ENCODE measurements at places on chromosomes 16 and 17.

GRCh38 chr17:8753976-8754440, 4.3 kb downstream of the SPDYE4 start:
- peak; percentile 12 for DNase-seq

DNA sequence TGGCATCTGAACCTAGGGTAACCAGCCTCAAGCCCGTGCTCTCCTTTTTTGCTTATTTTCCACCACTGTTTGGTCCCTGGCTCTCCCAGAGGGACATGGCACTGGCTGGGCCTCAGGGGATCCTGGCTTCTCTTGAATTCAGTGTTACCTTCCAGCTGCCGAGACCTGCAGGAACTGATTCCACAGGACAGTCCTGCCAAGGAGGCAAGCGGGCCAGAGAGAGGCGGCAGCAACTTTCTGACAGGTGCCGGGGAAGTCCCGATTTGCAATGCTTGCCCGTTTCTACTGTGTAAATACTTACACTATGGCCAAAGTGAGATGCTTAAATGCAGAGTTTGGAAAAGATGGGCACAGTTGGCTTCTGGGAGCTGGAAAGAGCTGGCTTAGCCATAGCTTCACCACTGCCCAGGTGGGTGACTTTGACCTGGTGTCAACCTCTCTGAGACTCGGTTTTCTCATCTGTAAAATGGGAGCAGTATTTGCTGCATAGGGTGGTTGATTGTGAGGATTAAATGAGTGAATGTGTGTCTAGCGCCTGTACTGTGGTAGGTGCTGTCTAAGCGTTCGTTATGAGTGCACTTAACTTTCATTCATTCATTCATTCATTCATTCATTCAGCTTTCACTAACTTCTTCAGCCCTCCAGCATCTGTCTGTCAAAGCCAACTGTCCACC, 124.9 kb downstream of the CMIP start:
- DNase-seq: no peak

DNA sequence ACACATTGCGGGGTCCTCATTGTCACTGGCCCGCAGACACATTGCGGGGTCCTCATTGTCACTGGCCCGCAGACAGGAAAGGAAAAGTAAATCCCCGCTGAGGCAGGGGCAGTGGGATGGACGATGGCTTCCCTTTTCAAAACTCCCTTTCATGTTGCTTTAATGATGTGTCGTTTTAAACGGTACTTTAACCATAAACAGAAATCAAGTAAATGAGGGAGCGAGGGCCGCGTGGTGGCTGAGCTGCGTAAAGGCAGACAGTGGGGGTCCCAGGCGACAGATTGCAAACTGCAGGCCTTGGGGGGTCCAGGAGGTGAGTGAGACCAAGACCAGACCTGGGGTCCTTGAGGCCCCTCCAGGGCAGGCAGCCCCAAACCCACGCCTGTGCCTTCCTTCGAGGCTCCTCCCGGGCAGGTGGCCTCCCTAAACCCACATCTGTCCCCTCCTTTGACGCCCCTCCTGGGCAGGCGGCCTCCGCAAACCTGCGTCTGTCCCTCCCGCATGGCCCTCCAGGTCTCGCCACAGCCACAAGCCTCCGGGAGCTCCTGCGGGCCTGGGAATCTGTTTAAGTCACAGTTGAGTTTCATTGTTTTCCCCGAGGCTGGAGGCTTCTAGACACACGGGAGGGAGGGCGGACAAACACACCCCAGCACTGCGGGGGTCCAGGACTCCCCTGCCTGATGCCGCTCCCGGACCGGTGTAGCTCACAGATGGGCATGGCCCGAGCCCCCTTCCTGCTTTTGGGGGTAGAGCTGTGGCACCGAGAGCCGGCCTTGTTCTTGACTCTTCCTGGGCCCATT, 7.3 kb downstream of the PIEZO1 start:
- DNase-seq: no peak

GRCh38 chr17:32498391-32498790, 11.6 kb downstream of the CDK5R1 start:
- DNase-seq: no peak

DNA sequence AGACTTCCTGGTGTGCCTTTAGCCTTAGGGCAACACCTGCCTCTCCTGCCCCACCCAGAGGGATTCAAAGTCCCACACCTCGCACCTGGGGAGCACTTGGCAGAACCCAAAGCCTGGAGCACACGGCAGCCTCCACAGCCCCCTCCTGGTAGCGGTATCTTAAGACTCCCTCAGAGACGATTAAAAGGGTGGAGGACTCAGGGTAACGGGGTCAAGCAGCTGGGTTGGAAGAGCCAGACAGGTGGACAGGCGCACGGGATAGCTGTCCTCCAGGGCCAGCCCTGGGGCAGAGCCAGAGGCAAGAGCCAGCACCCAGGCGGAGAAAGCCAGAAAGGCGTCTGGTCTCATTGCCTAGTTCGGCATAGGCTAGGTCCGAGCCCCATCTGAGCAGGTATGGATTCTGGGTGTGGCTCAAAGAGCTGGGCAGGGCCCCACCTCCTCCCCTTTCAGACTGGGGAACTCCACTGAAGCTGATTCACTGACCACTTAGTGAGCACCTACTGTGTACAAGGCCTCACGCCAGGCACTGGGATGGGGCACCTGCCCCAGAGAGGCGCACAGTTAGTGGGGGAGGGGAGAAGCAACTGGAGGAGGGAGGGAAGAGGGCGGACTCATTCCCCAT, 55.0 kb upstream of the MEAK7 start:
- no peak for DNase-seq

DNA sequence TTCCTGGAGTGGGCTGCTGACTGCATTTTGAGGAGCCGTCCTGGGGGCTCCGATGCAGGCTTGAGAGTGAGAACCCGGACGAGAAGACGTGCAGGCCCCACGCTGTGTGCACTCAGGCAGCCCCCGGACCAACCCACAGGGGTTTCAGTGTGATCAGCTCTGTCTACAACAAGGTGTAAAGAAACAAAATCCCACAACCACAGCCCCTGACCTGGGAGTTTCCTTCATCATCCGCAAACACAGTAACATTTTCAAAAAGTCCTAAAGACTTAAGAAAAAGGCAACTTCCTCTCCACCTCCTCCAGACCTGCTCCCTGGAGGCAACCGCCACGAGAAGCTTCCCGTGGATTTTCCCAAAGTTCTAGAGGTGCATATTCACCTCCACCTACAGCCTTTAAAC, 15.4 kb upstream of the MEAK7 start:
- no peak for DNase-seq

- no peak for DNase-seq
These were observed 50.6 kb downstream of the SMPD3 start for GRCh38 chr16:68397710-68398201.

DNA sequence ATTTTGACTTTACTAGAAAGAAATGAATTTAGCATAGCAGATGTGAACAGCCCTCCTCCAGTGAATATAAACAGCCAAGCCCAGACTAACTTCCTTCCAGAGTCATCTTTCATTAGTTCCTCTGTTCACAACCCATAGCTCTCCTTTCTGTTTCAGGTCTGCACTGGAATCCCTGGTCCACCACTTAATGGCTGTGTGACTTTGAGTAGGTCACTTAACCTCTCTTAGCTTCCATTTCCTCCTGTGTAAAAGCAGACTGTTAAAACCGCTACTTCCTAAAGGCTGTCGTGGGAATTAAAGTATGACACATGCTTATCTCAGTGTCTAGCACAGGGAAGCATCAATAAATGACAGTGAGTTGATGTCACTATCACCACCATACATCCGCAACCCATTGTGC, 7.5 kb downstream of the SLC6A4 start:
- DNase-seq: no peak

DNA sequence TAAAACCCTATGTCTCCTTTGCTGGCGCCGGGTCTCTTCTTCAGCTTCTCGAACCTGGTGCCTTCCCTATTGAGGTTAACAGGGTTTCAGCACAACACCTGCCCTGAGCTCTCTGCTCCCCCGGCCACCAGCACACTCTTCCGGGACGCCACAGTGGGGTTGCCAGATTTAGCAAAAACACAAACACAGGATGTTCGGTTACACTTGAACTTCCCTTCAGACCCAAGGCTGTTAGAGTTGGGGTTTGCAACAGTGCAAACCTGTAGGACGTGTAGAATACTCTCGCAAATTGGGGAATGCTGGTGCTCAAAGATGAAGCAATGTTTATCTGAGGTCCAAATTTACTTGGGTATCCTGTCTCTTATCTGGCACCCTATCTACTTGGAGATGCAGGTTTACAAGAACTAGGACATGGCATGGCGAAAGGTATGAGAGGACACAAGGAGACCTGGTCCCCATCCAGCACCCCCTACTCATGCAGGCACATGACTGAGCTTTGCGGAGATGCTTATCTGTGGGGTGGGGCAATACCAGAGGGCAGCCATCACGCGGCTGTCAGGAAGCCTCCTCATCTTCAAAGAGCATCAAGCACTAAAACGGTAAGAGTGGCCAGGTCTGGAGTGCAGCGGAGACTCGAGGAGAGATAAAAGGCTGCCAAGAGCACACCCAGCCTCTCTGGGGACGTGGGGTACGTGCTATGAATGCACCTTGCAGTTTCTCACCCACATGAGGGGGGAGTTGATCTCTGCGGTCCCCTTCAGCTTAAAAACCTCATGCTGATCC, 52.8 kb downstream of the SDK2 start:
- DNase-seq: peak; percentile 52

DNA sequence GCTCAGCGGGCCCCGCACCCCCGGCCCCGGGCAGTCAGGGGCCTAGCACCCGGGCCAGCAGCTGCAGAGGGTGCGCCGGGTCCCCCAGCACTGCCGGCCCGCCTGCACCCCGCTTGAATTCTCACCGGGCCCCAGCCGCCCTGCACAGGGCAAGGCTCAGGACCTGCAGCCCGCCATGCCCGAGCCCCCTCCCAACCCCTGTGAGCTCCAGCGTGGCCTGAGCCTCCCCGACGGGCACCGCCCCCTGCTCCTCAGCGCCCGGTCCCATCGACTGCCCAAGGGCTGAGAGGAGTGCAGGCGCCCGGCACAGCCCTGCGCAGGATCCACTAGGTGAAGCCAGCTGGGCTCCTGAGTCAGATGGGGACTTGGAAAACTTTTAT, 1.7 kb upstream of the BRCA1 start:
- no peak for DNase-seq

GRCh38 chr17:48671697-48672171, 45.6 kb upstream of the HOXB9 start:
- peak; percentile 70 for DNase-seq

- no peak for DNase-seq
These were observed 3.7 kb upstream of the DNAI2 start for GRCh38 chr17:74270333-74270732.

DNA sequence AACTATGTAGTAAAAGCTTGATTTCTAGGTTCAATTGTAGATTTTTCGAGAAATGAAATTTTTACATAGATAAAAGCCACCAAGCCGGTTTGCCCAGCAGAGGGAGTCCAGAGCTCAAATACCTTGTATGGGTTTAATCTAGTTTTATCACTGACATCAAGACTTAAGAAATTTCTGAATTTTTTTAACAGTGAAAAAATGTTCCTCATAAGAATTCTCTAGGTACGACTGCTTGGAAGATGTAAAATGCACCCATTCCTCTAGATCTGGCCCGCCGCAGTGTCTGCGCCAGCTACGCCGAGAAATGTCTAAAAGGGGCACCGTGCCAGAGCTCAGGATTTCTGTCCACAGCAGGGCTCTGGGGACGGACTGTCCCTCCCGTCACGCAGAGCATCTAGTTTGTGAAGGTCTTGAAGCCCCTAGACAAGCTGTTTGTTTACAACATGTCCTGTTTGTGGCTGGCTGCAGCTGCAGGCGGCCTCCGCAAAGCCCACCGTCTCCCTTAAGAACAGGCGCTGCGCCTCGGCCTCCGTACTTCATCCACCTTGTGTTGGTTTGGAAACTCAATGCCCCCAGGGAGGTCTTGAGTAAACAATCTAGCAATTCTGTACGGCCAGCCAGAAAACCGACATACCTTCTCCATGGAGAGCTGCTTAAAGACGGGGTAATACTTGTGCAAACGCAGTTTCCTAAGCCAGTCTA, 24.8 kb downstream of the MAP1LC3B start:
- peak; percentile 29 for DNase-seq

DNA sequence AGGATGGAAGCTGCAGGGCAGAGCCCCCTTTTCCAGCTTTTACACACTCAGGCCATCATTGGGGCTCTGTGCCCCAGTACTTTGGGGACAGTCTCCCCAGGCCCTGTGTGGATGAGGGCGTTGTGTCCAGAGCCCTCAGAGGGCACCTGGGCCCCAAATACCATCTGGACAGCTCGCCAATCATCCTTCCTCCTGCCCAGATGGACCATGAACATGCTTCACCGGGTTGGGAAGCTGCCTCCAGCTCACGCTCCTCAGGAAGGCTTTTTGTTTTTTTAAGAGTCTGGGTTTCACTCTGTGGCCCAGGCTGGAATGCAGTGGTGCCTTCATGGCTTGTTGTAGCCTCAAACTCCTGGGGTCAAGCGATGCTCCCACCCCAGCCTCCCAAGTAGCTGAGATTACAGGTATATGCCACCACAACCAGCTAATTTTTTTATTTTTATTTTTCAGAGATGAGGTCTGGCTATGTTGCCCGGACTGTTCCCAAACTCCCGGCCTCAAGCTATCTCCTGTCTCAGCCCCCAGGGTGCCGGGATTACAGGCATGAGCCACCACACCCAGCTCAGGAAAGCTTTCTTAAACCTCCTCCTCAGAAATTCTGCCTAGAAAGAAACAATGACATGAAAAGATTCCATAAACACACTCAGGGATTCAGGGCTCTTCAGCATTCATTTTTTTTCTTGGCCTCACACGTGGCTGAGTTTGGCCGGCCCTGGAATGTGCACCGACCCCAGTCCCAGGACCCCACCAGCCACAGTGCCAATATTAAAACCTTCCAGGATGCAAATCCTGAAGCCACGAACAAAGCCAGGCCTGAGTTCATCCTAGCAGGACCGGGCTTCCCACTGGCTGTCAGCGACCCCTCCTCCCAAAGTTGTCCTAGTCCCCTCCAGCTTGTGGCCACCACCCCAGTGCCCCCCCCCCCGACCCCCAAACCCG, 27.4 kb upstream of the ZNF423 start:
- no peak for DNase-seq

GRCh38 chr17:45380991-45381390, 51.7 kb downstream of the ARHGAP27 start:
- DNase-seq: no peak

- no peak for DNase-seq
These were observed at the start of gene SOX15 for GRCh38 chr17:7589891-7590691. Gene SOX15 (minus strand): TSS chr17:7590094. CDS start chr17:7589676, 418 bp downstream.

- DNase-seq: no peak
These were observed 17.0 kb downstream of the PAFAH1B1 start for GRCh38 chr17:2610195-2611175.

GRCh38 chr16:55710466-55710865, 54.7 kb downstream of the SLC6A2 start:
- no peak for DNase-seq

DNA sequence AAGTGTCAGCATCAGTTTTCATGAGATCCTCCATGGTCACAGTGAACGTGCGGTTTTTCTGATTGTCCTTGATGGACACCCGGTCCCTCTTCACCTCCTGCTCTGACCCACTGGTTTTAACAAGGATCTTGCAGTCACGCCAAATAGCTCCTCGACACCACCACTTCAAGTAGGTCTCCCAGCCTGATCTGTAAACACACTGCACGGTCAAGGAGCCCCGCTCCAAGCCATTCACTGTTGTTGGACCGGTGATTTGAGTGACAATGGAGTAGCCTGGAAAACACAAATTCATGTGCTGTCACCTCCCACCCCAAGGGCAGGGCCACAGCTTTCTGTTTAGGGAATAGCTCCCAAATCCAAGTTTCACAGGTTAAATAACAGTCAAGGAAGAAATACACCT, 8.2 kb downstream of the CD300LF start:
- DNase-seq: no peak

- DNase-seq: no peak
These were observed 85.0 kb downstream of the C17orf58 start for GRCh38 chr17:67911059-67911782.

GRCh38 chr17:7132511-7133094, 18.0 kb upstream of the ASGR2 start:
- peak; percentile 88 for DNase-seq

- DNase-seq: no peak
These were observed 175.6 kb downstream of the VPS53 start for GRCh38 chr17:539066-539465.
